ENCODE measurements at places on chromosomes 12 and 14.
A peak's percentile ranks its signal among the peaks of the same experiment; 100 is the strongest.

DNA sequence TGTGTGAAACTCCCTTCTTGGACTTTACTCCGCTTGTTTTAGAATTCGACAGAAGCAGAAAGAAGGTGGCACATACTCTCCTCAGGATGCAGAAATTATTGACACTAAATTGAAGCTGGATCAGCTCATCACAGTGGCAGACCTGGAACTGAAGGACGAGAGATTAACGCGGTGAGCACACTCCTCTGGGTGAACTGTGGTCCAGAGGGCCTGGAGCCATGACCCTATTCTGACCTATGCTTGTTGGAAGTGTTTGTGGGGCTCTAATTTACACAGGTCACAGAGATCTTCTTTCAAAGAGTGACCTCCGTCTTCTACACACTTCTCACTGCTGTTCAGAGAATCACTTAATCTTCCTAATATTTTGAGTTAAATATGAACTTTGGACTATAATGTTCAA is 72.5 kb upstream of the MYF6 start:
- no peak for DNase-seq

GRCh38 chr14:23951590-23952201 is 1.9 kb upstream of the DHRS4 start:
- DNase-seq = no peak

DNA sequence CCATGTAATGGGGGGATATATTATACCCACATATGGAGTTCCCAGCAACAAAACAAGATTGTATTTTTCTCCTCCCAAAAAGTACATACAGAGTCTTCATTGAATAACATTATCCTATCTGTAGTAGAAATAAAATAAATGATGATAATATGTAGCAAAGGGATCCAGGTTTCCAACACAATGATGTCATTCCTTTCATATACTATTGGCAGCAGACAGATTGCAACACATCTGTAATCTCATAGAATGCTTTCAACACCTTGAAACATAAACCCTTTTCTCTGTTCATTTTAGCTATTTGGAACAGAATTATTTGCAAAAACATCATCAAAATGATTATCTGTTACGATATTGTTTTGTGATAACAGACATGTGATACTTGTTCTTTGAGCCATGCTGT is 317.6 kb downstream of the DPF3 start:
- peak; percentile 52 for DNase-seq

GRCh38 chr14:25086821-25087396 is 37.0 kb upstream of the STXBP6 start:
- no peak for DNase-seq

- DNase-seq = no peak
These were observed 6.6 kb downstream of the LRRC9 start for GRCh38 chr14:59926534-59926933.

GRCh38 chr14:22296722-22297121 is 292.3 kb downstream of the DAD1 start:
- peak; percentile 57 for DNase-seq

DNA sequence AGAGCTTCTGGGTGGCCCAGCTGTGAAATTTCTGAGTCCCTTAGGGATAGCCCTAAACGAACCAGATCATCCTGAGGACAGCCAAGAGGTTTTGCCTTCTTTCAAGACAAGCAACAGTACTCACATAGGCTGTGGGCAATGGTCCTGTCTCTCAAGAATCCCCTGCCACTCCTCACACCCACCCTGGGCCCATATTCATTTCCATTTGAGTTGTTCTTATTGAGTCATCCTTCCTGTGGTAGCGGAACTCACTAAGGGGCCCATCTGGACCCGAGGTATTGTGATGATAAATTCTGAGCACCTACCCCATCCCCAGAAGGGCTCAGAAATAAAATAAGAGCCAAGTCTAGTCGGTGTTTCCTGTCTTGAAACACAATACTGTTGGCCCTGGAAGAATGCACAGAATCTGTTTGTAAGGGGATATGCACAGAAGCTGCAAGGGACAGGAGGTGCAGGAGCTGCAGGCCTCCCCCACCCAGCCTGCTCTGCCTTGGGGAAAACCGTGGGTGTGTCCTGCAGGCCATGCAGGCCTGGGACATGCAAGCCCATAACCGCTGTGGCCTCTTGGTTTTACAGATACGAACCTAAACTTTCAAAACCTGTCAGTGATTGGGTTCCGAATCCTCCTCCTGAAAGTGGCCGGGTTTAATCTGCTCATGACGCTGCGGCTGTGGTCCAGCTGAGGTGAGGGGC is 38.9 kb downstream of the DAD1 start:
- peak; percentile 35 for DNase-seq

DNA sequence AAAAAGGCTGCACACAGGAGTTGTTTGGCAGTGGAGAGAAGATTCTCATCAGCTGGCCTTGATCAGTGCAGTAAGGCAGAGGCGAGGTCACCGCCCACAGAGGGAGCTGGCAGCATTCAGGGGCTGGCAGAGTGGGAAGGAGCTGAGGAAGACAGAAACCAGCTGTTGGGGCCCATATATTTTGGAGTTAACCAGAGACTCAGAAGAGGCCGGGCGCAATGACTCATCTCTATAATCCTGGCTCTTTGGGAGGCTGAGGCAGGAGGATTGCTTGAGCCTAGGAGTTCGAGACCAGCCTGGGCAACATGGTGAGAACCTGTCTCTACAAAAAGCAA is 17.7 kb downstream of the SMCO2 start:
- peak; percentile 87 for DNase-seq

DNA sequence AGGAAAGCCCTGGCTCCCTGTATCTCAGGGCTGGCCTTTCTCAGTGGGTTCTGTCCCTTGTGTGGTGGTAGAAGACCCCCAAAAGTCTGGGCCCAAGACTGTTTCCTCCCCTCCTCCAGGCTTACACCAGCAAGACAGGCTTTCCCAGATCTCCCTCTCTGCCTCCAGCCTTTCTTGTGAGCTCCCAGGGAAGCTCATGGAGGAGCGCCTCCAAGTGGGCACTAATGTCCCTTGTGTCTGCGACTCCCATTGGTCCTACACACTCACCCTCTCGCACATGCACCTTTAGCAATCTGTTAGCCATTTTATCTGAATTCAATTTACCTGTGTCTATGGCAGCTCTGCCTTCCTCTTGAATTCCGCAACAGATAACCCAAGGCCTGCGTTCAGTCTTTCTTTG is 251.1 kb upstream of the CAND1 start:
- no peak for DNase-seq

DNA sequence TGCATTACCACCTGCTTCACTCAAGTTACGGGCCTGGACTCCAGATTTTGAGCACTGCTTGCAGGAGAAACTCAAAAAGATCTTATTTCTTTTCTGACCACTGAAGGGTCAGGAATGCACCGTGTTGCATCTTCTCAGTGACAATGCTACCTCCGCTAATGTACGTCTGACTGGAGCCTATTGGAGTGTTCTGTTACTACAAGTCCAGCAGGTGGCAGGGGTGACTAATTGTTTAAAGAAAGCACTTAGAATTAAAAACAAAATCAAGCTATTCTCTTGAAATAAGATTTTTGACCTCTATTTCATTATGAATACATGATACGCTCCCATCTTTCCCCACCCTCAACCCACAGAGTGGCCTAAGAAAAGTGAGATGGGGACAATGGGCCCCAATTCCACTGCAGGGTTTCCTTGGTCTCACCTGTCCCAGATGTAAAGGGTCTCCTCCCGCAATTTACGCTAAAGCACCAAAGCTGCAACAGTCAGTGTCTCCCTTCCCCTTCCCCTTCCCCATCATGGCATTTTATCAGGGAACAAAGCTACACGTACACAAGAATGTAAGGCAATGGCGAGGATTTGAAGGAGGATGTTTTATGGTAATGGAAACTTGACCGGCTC is 2.2 kb downstream of the TBPL2 start:
- peak; percentile 82 for DNase-seq

DNA sequence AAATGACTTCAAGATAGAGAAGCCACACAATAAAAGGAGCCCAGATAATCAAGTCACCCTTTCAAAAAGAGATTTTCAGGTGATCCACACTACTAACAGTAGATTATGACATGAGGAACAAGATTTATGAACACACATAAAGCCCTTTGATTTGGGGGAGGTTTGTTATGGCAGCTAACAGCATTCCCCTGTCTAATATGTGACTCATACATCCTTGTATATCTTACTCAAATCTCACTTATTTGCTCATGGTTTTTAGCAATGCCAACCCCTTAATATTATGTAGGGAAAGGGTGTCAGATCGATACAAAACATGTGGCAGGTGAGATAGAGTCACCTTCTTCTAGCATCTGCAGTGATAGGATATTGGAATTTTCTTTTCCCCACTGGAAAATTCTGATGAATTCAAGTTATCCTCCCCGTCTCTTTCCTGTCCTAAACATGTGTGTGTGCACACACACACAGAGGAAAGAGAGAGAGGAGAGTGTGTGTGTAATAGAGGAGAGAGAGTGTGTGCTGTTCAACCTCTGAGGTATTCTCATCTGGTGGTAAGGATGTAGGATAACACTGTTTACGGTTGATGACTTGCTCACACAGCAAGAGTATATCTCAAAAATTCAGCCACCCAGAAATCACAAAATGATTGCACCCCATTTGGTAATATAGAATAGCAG is 319.9 kb downstream of the KCNC2 start:
- DNase-seq = peak; percentile 56

DNA sequence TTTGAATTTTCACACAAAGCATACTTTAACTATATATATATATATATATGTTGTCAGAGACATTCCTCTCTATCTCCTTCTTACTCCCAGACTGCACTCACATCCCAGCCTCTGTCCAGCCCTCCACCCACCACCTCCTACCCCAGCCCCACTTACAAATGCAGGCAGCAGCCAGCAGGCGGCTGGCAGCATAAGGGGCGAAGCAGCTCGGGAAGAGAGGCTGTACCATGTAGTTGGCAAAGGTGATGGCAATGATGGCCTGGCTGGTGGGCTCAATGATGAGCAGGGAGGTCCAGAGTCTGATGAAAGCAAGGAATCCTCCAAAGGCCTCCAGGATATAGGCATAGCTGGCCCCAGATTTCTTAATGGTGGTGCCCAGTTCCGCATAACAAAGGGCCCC is 2.5 kb downstream of the SLC7A7 start:
- no peak for DNase-seq

- DNase-seq = no peak
These were observed 103.0 kb downstream of the C12orf42 start for GRCh38 chr12:103392722-103393121.

DNA sequence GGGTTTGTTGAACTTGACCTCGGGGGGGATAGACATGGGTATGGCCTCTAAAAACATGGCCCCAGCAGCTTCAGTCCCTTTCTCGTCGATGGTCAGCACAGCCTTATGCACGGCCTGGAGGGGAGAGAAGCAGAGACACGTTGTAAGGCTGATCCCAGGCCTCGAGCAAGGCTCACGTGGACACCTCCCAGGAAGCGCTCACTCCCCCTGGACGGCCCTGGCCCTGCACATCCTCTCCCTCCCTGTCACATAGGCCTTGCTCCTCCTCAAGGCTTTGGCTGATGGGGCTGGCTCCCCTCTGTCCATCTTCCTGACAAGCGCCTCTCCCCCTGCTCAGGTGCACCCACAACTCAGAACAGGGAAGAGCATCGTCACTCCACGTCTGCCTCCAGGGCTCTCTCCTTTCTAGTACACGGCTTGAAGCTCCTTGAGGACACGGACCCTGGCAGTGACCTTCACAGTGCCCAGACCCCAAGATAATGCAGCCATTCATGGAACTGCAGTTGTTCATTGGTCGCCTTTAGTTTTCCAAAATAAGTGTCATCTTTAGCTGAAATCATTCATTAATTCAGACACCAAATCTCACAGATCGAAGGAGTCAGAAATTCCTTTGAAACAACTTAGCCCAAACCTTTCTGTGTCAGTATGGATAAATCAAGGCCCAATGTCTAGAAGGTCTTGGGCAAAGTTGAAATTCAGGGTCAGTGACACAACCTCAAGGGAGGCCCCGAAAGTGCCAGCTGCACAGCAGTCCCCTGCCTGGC is 9.7 kb downstream of the SERPINA1 start:
- no peak for DNase-seq

- DNase-seq = no peak
These were observed at the start of gene FSCB for GRCh38 chr14:44507183-44507582. TSS of gene FSCB (minus strand) at chr14:44507283. CDS start at chr14:44506987, 296 bp downstream.

GRCh38 chr12:98509063-98509462 is 6.3 kb upstream of the TMPO start:
- no peak for DNase-seq

- DNase-seq = no peak
These were observed 66.5 kb upstream of the GALNT9 start for GRCh38 chr12:132395908-132396305.

DNA sequence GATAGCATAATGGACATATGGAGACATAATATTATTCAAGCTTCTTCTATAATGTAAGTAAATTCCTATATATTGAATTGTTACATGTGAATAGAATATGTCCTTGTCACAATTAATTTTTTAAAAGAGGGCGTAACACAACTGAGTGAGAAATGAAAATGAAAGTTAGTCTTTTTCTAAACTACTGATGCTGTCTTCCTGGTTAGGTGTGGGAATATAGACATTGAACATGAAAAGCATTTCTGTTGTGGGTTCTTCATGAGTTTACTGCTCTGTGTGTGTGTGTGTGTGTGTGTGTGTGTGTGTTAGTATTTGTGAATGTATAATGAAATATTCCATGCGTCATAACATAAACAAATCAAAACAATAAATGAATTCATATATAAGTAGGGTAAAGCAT is 40.5 kb upstream of the RTL1 start:
- no peak for DNase-seq

GRCh38 chr12:126891789-126892188 is 1375.2 kb upstream of the TMEM132C start:
- DNase-seq = no peak

DNA sequence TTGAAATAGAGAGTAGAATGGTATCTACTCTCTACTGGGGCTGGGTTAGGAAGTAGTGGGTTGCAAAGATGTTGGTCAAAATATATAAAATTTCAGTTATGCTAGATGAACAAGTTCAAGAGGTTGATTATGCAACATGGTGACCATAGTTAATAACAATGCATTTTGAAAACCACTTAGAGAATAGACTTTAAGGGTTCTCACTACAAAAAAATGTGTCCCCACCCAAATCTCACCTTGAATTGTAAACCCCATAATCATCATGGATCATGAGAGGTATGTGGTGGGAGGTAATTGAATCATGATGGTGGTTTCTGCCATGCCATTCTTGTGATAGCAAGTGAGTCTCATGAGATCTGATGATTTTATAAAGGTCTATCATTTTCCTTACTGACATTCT is 94.0 kb downstream of the C12orf50 start:
- no peak for DNase-seq

- DNase-seq = no peak
These were observed 15.4 kb downstream of the ACTR10 start for GRCh38 chr14:58215191-58215914.

GRCh38 chr12:124613151-124613585 is 45.8 kb upstream of the NCOR2 start:
- peak; percentile 98 for DNase-seq

DNA sequence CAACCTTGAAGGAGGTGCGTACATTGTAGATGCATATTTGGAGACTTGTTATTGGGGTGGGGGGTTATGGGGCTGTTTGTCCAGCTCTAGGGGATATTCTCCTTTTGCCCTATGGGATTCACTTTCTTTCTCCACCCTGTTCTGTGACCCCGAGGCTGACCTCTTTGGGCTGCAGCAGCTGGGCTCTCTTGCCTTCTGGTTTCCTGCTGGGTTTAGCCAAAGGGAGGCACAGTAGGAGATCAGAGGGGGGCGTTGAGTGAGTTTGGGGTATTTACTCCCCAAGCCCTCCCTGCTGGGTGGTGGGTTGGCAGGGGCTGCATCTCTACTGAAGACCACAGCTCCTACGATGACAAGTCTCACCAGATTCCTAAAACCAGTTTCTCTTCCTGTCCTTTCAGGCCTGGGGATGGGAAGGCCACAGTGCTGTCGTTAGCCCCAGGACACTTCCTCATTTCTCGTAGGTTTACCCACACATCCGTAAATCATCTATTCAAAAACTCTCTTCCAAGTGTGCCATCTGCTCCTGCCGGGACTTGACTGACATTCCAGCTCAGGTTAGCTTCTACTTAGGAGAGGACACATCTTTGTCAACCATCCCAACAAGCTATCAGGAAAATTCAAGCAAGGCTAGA is 127.1 kb downstream of the TMEM30B start:
- DNase-seq = no peak

Measured in fibroblast of the aortic adventitia (primary cell).